Peyer's patch (tissue), 4 donors: ENCODE measurements at places on chromosomes 2 and 18. TPM values are rescaled to one million over a fixed set of nuclear protein-coding genes. Genes with fewer than 3 reads are reported as not detected.

The NT5DC4 gene
- total RNA-seq, result not detected

The FAM161A gene
- 1.1 TPM for total RNA-seq

The COLEC11 gene
- not detected for total RNA-seq

- DNase-seq, result no peak
Measured at GRCh38 chr18:76507830-76508385, 12.9 kb upstream of the ZNF516 start.

GRCh38 chr2:207879536-207879935, 109.8 kb upstream of the FZD5 start:
- no peak for DNase-seq

GRCh38 chr2:168030862-168031624, 216.4 kb downstream of the STK39 start:
- DNase-seq, result no peak

GRCh38 chr18:5891854-5892215, 3.5 kb downstream of the TMEM200C start:
- DNase-seq, result no peak
